ENCODE measurements at places on chromosomes 7 and 10.

DNA sequence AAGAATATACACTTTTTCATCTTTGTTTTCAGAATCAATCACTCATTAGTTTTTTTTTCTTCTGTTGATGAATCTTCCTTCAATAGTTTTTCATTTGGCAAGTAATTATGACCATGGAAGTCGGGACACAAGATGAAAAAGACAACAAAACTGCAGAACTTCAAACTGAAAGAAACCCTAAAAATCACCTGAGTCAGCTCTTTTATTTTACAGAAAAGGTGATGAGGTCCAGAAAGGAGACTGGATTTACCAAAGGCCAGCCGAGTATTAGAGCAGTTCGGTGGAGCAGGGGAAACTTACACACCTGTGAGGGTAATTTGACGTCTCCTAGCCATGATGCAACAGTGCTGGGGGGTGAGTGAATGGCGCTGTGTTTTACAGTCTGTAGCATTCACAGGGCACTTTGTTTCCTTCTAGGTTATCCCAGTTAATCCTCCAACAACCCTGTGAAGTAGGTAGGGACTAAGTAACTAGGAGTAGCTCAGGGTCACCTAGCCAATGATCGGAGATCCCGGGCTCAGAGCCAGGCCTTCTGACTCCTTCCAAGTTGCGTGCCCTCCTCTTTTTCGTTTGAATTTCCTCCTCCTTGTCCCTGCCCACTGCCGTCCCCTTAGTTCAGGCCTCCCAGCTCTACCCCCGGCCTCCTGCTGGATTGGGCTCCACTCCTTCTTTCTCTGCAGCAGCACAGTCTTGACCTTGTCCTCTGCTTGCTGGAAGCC lies 14.0 kb downstream of the RBM20 start:
- no peak for DNase-seq

DNA sequence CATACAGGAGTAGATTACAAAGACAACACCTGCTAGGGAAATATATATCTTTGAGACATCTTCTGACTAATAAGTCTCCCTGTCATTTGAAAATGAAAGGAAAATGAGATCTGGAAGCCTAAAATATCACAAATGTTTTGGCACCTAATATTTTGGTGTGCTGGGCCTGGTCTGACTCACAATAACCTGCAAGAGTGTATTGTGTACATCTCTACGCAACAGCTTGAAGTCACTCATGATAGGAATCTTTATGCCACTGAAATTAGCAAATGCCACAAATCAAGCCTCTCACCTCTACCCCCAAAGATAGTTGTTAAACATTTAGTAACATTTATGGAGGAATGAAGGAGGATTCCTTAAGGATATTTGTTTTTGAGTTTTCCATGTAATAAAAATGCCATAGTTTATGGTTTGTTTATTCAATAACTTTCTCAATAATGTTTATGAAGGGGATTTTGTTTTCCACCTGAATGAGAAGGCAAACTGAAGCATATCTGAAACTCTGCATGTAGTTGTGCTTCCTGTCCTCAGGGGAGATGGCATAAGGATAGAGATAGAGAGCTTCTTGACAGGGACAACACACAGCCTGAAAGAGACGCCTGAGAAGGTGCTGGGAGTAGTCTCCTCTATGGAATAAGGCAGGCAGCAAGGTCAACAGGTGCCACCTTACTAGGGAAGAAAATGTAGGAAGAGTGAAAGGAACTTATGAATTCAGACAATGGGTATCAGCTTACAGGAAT lies 197.4 kb downstream of the AHR start:
- DNase-seq: no peak

- DNase-seq: no peak
Measured at GRCh38 chr10:131689954-131690757, 210.7 kb upstream of the PPP2R2D start.

GRCh38 chr10:79407811-79408795 lies 37.3 kb downstream of the ZCCHC24 start:
- DNase-seq: no peak

- DNase-seq: no peak
Measured at GRCh38 chr7:122746948-122747347, 44.2 kb upstream of the RNF148 start.

- DNase-seq: no peak
Measured at GRCh38 chr7:108156897-108157605, 26.9 kb upstream of the LAMB4 start.

DNA sequence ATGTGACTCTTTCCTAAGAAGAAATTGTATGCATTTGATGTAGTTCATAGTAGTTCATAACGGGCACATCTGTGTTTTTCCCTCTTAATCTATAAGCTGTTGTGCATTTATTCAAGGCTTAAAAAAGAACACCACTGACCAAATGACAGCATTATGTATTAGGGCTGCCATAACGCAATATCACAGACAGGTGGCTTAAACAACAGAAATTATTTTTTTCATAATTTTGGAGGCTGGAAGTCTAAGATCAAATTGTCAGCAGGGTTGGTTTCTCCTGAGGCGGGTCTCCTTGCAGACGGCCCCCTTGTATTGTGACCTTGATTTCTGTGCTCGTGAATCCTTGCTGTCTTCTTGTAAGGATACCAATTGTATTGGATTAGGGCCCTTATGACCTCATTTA lies 627 bp upstream of the SSMEM1 start:
- DNase-seq: no peak

- no peak for DNase-seq
Measured at GRCh38 chr7:108642126-108642525, 72.5 kb downstream of the DNAJB9 start.

- DNase-seq: no peak
Measured at GRCh38 chr7:110407242-110407641, 683.7 kb upstream of the LRRN3 start.

- DNase-seq: peak; percentile 31
Measured at GRCh38 chr7:91299952-91300775, 35.9 kb downstream of the FZD1 start.

GRCh38 chr7:7761340-7761973 lies 43.0 kb upstream of the RPA3 start:
- DNase-seq: peak; percentile 61

- no peak for DNase-seq
Measured at GRCh38 chr7:135827391-135827790, 78.8 kb upstream of the FAM180A start.

DNA sequence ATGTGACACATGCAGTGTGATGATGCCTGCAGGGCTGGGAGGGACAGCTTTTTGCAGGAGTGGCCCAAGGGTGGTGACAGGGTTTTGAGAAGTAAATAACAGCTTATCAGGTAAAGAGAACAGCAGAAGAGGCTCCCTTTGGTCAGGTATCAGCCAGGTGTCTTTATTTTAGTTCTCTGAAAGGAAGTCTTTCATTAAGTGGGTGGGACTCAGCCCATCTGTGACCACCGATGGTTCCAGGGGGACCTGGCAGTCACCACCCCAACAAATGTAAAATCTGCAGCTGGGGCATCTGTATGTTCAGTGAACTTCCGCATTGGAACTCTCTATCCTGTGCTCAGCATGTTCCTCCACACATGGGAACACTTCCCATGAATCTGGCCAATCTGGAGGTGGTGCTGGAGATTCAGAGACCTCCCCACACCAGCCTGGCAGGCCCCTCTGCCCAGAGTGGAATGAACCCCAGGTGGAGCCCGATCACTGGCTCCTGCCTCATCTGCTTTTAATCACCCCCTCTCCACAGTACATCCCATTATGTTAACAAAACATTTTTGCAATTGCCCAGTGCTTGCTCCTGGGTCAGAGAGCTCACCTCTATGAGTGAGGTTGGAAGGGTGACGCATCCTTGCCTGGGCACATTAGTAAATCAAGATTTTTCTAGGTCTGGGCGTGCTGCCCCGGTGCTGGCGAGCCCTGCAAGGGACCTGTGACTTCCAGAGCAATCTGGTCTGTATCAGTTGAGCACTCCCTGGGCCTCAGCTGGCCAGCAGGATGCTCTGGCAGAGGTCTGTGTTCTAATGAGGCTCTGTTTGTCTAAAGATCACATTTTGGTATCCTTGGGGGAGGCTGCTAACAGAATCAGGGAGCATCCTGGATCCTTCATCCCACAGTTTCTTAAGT lies 140.4 kb upstream of the GDF10 start:
- no peak for DNase-seq

DNA sequence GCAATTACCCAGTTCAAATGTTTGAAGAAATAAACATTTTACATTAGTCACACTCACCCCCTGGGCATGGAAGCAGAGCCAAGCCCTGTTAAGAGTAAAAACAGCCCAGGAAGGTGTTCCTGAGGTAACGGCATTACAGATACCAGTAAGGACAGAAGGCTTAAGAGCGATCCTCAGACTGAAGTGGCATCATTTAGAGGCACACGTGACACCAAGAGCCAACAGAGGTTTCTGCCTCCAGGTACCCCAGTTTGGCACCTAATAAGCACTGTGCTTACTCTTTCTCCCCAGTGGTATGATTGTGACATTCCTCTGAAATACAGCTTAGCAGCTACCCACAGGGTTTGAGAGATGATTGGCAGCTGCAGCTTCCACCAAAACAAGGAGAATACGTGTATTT lies 17.2 kb downstream of the MMS19 start:
- DNase-seq: no peak

- no peak for DNase-seq
Measured at GRCh38 chr7:73668886-73669230, 1.2 kb downstream of the VPS37D start.

- DNase-seq: no peak
Measured at GRCh38 chr10:130045801-130046321, 64.8 kb downstream of the C10orf143 start.

GRCh38 chr7:12927635-12928434 lies 240.4 kb downstream of the ARL4A start:
- no peak for DNase-seq

- DNase-seq: no peak
Measured at GRCh38 chr7:100675105-100675451, 1.5 kb downstream of the GNB2 start.

DNA sequence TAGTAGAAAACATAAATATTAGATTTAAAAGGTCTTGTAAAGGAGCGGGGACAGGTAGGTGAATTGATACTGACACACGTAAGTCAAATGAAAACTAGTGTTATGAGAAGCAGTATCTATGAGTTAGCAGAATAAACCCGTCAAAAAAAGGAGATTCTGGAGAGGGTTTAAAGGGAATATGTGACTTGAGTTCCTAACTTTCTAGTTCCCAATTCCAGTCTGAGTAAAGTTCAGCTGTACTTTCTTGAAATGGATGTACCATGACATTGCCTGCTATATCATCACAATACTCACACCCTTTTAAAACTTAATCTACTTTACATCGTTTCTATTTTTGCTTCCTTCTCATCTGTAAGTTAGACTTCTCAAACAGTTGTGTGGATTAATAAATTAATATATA lies 122.2 kb downstream of the NRBF2 start:
- no peak for DNase-seq

DNA sequence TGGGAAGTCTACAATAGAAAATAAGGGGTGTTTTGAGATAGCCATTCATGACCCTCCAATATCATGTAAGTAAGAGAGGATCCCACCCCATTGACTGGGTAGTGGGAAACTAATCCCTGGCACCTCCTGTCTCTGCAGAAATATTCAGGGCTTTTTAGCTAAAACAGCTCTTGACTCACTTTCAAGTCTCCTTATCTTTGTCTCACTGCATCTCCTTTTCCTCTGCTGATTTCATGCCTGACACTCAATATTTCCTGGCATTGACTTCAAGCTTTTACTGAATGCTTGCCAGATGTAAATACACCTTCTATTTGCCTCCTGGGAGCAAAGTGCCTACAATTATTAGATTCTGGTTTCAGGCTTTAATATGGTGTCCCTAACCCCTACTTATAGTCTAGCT lies 57.1 kb downstream of the CHRM2 start:
- no peak for DNase-seq

DNA sequence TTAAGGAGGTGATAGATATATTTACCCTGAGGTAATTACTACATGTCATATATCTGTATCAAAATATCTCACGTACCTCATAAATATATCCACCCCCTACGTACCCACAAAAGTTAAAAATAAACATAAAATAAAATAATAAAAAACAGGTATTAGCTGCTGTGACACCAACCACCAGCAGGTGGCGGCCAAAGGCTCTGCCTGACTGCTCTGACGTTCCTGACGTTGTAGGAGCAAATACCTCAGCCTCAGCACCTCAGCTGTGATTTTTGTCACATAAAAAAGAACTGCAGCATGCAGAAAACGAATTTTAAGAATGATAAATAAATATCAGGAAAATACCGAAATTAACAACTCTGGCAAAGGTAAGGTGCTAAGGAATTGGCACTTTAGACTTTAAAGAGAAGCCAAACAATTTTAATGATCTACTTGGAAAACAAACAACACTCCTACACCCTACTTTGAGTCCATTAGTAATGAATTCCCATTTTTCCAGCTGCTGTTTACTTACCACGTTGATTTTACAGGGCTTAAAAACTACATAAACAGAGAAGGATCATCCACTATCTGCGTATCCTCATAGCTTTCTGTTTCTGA lies 125.4 kb upstream of the TARP start:
- peak; percentile 12 for DNase-seq

DNA sequence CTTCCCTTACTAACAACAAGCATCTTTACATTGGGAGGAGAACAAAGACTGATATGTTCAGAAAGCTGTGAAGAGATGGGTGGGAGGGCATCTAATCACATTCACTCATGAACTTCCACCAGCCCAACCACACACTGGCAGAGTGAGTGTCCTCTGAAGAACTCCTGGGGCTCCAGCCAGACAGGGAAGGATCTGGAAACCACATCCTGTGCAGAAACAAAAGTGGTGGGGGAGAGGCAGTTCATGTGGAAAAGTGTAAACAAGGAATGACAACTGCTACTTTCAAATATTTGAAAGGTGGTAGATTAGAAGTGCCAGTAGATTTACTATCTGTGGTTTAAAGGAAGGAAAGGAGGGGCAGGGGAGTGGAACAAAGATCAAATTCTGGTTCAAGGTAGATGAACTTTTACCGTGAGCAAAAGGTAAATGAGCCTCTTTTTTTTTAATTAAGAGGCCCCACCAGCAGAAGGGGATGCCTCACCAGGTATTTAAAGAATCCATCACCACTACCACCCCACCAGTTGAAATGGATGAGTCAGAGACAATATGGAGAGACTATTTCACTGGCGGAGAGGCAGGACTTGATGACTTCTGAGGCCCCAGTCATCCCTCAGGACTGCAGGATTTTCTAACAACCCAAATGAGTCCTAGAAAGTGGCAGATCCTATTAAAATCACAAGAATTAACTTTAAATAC lies 34.5 kb downstream of the GOT1 start:
- peak; percentile 32 for DNase-seq

DNA sequence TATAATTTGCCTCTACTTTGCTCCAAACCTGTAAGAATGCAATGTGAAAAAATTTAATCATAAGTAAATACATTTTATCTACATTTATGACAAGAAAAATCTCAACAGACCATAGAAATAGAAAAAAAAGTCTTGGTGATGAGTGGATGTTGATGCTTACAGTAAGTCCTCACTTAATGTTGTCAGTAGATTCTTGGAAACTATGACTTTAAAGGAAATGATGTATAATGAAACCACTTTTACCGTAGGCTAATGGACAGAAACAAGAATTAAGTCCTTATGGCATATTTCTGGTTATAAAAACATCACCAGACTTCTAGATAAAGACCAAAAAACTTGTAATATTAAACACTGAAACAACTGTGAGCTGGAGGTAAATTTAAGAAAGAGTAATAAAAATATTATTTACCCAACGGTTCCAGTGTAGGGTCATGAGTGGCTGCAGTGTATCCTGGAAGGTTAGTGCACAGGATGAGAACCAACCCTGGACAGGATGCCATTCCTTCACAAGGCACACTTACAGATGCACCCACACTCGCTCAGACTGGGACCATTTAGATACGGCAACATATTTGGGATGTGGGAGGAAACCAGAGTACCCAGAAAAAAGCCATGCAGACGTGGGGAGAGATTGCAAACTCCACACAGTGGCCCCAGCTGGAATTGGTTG lies 76.3 kb downstream of the GLCCI1 start:
- no peak for DNase-seq

- DNase-seq: no peak
Measured at GRCh38 chr10:94281654-94282053, 81.1 kb downstream of the NOC3L start.
